ENCODE measurements at places on chromosomes 12 and 14.

GRCh38 chr14:50045039-50045711, 71.2 kb downstream of the VCPKMT start:
- DNase-seq, result no peak

- no peak for DNase-seq
Observed at GRCh38 chr14:85221832-85222231, 308.1 kb upstream of the FLRT2 start.

DNA sequence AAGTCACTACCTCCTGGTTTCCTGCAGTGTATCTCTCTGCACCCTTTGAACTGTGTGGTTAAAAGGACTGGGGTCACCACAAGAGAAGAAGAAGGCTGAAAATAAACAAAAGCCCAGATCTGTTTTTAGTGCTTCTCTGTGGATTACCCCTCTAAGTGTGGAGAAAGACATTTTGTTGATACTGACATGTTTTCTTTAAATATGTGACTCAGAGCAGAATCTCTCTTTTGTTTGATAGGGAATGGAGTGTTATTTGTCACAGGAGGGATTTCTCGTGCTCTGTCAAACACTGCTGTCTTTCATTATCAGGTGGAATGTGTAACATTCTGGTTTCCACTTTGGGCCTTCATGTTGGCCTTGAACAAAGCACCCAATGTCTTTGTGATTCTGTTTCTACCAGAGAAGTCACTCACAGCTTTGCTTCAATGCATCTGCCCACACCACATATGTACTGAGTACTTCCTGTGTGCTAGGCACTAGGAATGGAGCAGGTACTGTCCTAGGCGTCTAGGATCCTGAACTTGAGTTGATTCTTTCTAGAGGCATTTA, 82.1 kb downstream of the PLXNC1 start:
- no peak for DNase-seq

DNA sequence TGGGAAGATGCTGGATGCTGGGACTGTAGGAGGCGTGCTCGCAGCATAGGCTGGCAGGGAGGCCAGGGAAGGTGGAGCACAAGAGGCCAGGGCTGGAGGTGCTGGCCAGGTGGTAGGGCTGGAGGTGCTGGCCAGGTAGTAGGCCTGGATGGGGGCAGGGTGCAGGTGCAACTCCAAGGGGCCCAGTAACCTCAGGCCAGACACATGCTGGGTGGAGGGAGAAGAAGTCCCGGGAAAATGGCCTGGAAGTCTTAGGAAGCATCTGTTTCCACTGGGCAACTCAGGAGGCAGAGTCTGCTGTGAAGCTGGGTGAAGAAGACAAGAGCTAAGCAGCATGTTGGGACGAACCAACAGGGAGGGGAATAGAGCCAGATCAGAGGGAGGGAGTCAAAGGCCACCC, 665.2 kb downstream of the BCL11B start:
- DNase-seq, result no peak

GRCh38 chr12:111404362-111405148, 1.2 kb upstream of the SH2B3 start:
- DNase-seq, result no peak

DNA sequence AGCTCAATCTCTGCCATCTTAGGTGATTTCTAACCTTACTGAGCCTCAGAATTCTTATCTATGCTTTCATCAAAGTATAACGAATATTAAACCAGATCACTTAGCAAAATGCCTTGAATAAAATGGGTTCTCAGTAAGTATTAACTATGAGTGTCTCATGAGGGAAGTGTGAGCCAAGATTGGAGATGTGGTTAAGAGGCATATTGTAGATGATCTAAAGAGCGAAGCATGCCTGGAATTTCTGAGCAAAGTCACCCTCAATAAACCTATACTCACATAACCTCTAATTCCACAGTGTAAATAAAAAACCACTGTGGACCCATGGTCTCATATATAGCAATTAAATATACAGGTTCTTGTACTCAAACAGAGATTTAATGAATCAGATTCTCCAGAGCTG, 193.1 kb upstream of the FSCB start:
- DNase-seq, result no peak

DNA sequence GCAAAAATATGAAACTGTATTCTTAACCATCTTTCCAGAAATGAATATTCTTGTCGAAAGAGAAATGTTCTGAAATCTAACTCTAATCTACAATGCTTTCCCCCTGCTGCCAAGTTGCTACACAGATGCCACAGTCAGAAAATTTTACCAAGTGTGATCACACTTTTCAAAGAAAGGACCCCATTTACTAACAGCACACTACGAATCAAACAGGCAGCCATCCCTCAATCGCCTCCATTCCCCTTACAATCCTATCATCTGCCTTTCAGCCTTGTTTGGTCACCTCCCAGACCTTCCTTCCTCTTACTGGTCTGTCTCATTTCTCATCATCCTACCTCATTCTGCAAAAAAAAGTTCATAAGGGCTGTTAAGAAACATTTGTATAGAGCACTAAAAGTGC, 190.1 kb downstream of the MED13L start:
- DNase-seq, result no peak

DNA sequence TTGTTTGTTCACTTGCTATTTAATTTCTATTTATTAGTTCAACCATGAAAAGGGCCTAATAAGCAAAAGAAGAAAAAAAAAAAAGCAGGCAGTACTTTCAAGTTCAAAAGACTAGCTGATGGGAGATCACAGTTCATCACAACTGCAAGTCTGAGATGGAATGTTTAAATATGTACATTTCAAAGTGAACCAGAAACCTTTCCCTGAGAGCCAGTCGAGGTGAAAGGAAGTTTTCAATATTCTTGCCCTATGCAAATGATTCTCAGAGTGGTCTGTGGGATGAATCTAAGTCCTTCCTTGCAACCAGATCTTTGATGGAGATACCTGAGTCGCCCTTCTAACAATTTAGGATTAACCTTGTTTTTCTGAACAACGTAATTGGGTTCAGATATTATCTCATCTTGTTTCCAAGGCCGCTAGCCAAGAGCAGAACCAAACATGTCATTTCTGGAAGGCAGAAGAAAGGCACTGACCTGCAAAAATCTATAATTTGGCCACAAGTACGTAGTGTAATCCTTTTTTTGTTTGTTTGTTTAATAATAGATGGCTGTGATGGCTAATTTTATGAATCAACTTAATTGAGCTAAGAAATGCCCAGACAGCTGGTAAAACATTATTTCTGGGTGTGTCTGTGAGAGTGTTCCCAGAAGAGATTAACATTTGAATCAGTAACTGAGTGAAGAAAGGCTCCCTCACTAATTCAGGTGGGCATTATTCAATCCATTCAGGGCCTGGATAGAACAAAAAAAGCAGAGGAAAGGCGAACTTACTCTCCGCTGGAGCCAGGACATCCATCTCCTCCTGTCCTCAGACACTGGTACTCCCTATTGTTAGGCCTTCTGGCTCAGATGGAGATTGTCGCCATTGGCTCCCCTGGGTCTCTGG, 171.1 kb upstream of the TMPO start:
- no peak for DNase-seq

DNA sequence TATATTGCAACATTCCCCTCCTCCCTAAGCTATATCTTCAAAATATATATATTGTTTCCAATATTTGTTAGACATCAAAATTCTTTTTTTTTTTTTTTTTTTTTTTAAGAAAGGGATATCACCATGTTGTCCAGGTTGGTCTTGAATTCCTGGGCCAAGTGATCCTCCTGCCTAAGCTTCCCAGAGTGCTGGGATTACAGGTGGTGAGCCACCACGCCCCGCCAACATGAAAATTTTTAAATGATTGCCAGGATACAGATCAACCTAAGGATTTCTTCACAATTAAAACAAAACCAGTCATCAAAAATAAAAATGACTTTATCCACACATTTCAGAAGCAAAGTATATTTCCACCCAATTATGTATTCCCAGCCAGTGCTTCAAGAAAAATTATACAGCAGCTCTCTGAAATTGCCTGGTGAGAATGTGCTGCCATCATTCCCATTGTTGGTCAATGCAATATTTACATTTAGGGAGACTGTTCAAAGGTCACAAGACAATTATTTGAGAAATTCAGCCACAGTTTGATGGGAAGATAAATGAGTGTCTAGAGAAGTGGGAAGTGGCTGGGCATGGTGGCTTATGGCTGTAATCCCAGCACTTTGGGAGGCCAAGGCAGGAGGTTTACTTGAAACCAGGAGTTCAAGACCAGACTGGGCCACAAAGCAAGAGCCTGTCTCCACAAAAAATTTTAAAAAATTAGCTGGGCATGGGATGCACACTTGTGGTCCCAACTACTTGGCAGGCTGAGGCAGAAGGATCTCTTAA, 141.7 kb upstream of the AMIGO2 start:
- no peak for DNase-seq

DNA sequence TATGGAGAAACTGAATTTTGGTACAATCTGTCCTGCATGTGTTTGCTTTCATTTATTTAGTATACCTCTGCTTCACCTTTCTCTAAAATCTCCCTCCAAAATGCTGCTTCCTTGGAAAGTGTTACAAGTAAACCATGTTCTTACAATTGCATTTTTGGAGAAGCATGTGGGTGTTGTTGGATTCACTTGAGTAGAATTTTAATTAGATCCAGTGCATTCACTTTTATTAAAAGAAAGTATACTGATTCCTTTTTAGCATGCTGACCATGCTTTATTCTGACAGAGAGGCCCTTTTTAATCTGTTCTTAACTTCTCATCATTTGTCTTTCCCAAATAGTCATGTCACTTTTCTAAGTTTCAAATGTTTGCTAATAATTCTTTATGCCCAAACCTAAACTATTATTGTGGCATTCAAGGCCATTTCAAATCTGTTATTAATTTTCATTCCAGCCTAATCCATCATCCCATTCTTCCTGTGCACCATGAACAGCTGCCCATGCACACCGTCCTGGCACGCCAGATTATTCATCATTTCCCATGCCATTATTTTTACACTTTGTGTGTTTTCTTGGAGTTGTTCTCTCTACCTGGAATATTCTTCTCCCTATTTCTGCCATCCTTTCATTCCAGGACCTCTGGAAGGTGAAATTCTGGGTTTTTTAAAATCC, 90.7 kb downstream of the METTL25 start:
- no peak for DNase-seq

DNA sequence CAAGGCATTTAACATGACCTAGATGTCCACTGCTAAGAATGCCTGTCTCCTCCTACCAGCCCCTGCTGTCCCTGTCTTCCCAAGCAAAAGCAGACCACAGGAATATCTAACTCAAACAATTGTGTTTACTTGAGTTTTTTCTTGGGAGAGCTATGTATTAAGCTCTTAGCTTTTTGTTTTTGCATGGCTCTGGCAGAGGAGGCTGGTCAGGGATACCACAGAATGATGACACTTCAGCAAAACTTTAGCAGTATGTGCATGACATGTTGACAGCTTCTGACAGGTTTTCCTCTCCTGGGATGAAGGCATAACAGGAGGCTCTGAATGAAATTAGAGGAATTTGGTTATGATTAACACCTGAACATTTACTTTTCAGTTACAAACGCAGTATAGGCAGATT, 6.9 kb downstream of the TMBIM6 start:
- no peak for DNase-seq

DNA sequence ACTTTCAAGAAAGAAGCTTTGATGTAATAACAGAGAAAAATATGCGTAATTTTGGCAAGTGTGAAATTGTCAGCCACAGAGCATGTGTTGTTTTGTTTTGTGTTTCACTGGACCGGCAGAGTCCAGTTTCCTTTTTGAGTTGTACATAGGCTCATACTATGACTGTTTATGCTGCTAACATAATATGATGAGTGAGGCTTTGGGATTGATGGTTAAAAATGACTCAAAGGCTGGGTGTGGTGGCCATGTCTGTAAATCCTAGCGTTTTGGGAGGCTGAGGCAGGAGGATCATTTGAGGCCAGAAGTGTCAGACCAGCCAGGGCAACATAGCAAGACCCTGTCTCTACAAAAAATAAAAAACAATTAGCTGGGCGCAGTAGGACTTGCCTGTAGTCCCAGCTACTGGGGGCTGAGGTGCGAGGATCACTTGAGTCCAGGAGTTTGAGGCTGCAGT, 487.9 kb downstream of the PCNX1 start:
- DNase-seq, result no peak

GRCh38 chr12:122097927-122098756, 19.6 kb downstream of the MLXIP start:
- DNase-seq, result no peak

DNA sequence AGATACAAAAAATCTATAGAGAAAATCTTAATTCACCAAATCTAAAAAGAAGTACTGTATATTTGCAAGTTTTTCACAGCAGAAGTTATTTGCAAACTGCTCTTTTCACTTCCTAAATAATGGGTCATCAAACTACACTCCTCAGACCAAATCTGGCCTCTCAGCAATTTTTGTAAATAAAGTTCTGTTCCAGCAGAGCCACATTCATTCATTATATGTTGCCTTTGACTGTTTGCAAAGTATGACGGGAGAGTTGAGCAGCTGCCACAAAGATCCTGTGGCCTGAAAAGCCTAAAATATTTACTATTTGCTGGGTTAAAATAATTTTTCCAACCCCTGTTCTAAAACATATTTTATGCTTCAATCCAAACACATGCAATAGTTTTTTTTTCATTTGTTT, 1222.3 kb upstream of the SEL1L start:
- no peak for DNase-seq

DNA sequence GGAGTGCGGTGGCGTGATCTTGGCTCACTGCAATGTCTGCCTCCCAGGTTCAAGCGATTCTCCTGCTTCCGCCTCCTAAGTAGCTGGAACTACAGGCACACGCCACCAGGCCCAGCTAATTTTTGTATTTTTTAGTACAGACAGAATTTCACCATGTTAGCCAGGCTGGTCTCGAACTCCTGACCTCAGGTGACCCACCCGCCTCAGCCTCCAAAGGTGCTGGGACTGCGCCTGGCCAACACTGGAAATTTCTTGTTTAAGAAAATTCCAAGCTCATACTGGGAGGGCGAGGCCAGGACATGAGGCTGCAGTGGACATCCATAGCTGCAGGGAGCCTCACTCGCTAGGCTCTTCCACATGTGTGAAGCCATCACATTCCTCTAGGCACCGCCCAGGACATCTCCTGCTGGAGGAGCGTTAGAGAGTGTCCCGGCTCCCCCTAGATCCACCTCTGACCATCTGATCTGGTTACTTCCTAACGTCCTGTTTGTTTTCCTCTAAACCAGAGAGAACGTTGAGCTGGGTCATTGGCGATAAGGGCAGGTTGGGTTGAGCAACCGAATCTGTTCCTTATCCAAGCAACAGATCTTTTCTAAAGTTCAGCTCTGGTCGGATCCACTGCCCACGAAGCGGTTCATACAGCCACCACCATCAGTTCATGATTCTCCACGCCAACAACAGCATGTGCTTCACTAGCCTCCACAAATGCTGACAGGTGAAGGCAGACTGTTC, 108.2 kb upstream of the MED13L start:
- no peak for DNase-seq

DNA sequence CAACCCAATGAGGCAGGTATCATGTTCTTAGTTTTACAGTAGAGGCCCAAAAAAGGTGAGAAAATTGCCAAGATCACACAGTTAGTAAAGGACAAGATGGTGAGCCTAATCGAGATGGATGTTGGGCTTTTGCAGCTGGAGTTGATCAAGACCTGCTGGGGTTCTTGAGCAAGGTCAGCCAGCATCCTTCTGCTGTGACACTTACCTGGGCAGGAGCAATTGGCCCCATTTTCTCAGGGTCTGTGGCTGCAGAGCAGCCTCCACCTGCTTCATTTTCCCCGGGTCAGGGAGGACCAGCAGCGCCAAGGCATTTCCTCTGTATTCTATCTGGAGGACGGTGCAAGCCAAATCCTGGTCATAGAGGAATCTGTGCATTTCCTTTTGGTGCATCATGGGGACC, 6.5 kb downstream of the SERPINA11 start:
- DNase-seq, result no peak

All from nucleus accumbens (tissue), 56 donors.